ENCODE measurements at places on chromosomes 12 and 14. TPM values are rescaled to one million over a fixed set of nuclear protein-coding genes. Genes with fewer than 3 reads are reported as not detected.

GLT8D2 gene
- 4.8 TPM for total RNA-seq

ADCK1 gene
- 4.6 TPM for total RNA-seq

CD69 gene
- total RNA-seq = 3.6 TPM

CLEC1B gene
- total RNA-seq = not detected

GRCh38 chr12:21725731-21726130, 48.8 kb downstream of the KCNJ8 start:
- DNase-seq = no peak

GRCh38 chr12:82852529-82852928, 165.8 kb downstream of the TMTC2 start:
- no peak for DNase-seq

CLEC4E gene
- 0.44 TPM for total RNA-seq

DNA sequence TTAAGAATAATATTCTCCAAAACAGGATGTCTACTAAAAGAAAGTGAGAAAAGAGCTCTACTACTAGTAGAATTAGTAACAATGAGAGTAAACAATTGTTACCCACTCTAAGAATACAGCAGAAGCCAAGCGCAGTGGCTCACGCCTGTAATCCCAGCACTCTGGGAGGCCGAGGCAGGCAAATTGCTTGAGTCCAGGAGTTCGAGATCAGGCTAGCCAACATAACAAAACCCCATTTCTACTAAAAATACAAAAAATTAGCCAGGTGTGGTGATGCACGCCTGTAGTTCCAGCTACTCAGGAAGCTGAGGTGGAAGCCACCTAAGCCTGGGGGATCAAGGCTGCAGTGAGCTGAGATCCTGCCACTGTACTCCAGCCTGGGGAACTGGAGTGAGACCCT, 4.7 kb downstream of the DNAJC14 start:
- no peak for DNase-seq

DNA sequence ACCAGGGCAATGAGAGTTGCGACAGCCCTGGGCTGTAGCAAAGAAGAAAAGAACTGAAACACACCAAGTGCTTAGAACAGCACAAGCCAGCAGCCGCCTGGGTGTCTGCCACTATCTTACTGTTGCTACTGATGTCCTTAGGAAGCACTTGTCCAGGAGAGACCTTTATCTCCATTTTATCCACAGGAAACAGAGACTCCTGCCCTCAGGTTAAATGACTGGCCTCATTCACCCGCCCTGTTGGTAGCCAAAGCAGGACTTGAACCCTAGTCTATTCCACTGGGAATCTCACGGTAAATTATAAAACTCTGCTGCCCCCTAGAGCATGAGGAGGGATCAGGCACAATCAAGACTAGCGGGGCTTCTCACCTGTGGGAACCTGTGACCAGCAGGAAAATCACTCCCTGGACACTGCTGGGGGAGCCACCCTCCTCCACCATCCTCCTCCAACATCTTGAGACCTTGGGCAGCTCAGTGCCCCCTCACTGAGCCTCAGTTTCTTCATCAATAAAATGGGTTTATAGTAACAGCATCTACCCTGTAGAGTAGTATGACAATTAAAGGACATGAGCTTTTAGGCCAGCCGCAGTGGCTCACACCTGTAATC, 20.5 kb upstream of the TESC start:
- no peak for DNase-seq

RBP5 gene
- not detected for total RNA-seq

- DNase-seq = no peak
Measured at GRCh38 chr12:46110928-46111699, 120.7 kb upstream of the SCAF11 start.

AICDA gene
- not detected for total RNA-seq

DNA sequence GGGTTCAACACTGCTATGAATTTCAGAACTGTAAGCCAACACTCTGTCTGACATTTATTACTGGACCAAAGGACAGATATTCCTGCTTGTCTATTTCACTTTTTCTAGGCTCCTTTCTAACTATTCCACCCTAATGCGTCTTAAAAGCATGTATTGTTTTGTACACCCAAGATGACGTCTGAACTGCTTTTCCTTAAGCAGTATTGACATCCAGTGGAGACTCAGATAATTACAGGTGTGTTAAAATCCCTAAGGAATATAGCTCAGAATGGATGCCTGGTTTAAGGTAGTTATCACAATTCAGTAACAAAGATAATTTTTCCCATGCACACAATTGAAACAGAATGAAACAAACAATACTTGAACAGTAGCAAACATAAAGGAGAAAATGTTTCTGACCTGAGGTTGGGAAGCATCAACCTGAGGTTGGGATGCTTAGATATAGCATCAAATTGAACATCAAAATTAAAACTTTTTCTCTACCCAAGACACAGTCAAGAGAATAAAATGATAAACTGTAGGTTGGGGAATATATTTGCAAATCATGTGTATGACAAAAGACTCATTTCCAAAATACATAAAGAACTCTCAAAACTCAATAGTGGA, 93.7 kb upstream of the PTPRR start:
- DNase-seq = no peak

DNA sequence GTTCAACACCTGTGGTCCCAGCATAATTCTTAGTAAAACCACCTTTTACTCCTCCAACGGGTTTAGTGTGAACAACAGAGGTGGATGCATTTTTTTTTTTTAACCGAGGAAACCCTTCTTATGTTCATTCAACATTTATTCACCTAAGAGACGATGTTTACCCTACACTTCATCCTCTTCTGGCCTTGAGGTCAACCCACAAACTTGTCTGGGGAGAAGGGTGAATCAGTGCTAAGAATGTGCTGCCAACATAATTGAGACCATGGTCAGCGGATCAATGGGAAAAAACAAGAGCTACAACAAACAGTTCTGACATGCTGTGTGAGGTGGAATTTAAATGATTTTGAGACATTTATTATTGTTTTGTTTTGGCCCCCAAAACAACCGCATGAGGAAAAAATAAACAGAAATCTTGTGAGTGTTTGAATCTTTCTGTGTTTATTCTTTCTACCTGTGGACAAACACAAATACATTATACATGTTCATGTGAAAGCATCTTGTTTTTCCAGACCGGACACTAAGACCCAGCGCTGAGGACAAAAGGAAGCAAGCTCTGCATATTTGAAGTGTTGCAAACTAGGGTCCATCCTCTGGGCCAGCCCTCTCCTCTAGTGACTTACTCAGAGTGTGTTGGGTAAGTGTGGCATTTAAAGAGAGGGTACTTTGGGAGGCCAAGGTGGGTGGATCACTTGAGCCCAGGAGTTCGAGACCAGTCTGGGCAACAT, 5.1 kb upstream of the USP30 start:
- DNase-seq = no peak

DNA sequence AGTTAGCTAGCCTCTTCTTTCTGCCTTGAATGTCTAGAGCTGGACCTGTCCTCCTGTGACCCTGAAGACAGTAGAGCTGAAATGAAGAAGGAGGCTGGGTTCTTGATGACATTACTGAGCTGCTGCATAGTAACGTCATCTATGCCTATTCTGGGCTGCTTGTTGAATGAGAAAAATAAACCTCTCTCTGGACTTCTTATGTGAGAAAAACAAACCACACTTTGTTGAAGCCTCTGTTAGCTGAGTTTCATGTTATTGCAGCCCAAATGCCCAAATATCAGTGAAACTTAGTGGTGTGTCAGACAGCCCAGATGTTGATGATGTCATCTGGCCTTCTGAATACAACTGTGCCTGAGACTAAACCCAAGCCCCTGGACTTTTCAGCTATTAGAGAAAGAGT, 67.0 kb upstream of the MAX start:
- DNase-seq = no peak

- no peak for DNase-seq
Measured at GRCh38 chr12:111766608-111767361, at the start of gene ALDH2. Gene ALDH2, plus strand, starts transcription at chr12:111766933. Its CDS starts 50 bp downstream, at chr12:111766983.

GRCh38 chr12:109995686-109996482, at the start of gene GIT2:
Gene GIT2, minus strand, starts transcription at chr12:109996368. Its CDS starts 144 bp downstream, at chr12:109996224.
- DNase-seq = peak; percentile 74

- DNase-seq = no peak
Measured at GRCh38 chr12:7158781-7159609, 28.8 kb downstream of the CLSTN3 start.

- DNase-seq = no peak
Measured at GRCh38 chr14:85301506-85301905, 228.4 kb upstream of the FLRT2 start.

DNA sequence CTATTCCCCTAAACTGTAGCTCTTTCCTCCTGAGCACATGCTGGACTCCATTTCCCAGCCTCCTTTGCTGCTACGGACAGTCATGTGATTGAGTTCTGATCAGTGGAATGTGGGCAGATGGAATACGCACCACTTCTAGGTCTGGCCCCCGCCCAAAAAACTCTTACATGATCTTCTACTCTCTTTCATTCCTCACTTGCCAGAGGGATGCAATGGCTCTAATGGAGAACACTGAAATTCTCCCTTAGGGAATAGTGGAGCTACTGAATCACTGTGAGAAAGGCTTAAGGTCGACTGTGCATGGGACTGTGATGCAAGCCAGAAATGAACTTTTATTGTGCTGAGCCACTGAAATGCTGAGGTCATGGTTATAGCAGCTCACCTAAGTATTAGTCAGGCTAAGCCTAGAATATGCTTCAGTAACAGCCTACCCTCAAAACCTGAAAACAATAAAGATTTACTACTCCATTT, 13.0 kb upstream of the TMED2 start:
- no peak for DNase-seq

HSPB8 gene
- total RNA-seq = 77.2 TPM

- no peak for DNase-seq
Measured at GRCh38 chr14:89746654-89747053, 207.9 kb downstream of the EFCAB11 start.

DNA sequence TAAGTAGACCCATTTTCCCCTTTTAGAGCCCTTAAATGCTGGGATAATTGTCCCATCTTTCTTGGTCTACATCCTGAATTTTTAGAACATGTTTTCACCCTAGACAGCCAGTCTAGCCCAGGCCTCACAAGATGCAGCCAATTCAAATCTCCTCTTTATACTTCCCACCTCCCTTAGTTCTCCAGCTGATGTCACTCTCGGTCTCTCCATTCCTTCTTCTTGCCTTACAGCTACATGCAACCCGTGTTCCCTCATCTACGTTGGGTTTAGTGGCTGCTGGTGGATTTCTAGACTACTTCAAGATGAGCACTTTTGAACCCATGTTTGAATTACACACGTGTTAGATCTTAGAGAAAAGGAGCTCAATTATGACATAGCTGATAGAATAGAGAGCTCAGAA, 132.0 kb downstream of the PPM1H start:
- no peak for DNase-seq

DNA sequence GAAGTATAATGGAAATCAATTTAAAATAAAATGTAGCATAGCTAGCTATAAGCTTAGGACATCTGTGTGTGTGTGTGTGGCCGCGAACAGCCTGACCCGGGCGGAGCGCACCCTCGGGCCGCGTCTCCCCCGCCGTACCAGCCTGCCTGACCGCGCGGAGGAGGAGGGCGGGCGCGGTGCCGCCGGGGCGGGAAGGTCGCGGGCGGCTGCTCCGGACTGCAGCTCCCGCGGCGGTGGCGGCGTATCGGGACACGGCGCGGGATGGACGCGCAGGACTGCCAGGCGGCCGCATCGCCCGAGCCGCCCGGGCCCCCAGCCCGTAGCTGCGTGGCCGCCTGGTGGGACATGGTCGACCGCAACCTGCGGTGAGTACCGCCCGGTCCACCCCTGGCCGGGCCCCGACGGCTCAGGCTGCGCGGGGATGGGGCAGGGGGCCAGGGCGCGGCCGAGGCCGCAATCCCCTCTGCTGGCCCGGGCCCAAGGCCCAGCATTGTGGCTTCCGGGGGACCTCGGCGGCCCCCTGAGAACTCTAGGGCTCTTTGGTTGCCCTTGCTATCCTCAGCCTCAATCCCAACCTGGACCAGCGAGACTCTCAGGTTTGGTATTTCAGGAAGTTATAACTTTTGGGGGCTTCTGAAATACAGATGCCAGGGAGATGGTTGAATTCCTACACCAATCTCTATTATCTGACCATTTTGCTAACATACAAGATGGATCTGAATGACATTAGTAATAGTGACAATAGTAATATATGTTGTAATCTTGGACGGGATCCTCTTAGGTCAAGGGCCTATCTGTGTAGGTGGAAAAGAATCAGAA, at the start of gene ABHD12B:
Gene ABHD12B (plus strand): TSS at position 140 of the 819 bp plus-strand sequence. CDS start 122 bp downstream, at position 262.
- no peak for DNase-seq

DNA sequence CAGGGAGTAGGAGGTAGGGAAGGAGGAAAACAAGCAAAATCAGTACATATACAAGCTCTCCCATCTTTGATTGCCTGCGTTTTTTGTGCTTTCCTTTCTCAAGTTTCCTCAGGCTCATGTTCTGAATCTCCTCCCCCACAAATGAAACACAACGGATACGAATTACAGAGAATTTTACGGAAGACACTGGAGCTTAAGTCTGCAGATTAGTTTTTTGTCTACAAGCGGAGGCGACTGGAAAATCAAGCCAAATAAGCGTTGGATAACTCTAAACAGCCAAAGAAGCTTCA, 612 bp downstream of the WBP11 start:
- DNase-seq = no peak

- DNase-seq = no peak
Measured at GRCh38 chr12:10075451-10075850, 23.3 kb downstream of the CLEC1A start.

GRCh38 chr14:104499784-104500760, 79.5 kb upstream of the C14orf180 start:
- DNase-seq = no peak

GXYLT1 gene
- total RNA-seq = 6.8 TPM

DNA sequence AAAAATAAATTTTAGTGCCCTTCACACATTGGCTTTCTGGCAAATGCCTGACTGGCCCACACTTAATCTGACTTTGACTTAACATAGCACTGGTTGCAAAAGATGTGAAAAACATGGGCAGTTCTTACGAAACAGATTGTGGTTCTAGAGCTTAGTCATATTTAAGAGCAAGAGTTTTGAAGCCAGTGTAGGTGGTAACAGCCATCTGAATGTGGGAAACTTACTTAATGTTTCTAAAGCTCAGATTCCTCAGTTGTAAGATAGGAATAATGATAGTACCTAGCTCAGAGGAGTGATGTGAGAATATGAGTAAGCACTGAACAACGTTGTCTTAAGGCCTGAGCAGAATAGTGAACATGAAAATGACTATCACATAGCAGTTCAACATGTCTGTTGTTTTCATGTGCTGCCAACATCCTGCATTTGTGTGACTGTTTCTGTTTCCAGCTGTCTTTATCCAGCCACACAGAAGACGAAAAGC, 262.7 kb downstream of the SYT1 start:
- no peak for DNase-seq

SLC2A14 gene
- total RNA-seq = not detected

GRCh38 chr12:97899956-97900355, 437.4 kb downstream of the RMST start:
- no peak for DNase-seq

- no peak for DNase-seq
Measured at GRCh38 chr12:127149226-127149964, 1117.6 kb upstream of the TMEM132C start.
